ENCODE measurements at places on chromosomes 12 and 14.
A peak's percentile ranks its signal among the peaks of the same experiment; 100 is the strongest.

DNA sequence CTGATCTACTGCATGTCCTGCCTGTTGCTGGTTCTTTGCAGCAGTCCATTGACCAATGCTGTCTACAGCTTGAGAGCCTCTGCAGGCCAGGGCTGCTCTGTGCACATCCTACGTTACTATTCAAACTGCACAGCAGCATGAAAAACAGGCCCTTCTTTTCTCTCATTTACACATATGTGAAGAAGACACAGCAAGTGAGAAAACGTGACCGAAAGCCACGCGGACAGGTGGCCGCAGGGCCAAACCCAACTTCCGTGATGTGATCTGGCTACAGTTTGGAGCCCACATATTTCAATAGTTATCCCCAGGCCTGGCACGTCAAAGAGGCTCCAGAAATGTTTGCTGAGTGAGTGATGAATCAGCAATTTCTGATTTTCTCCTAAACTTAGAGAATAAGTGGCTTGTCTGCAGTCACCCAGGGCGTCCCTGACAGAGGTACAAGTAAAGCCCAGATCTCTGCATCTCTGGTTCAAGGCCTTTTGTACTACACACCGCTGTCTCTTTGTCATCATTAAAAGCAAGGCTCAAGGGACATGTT is 17.9 kb upstream of the TCL1B start:
- H3K36me3 ChIP-seq, result no peaks in the 10 kb centered on the region
- H3K4me1 ChIP-seq, result no peaks in the 10 kb centered on the region

DNA sequence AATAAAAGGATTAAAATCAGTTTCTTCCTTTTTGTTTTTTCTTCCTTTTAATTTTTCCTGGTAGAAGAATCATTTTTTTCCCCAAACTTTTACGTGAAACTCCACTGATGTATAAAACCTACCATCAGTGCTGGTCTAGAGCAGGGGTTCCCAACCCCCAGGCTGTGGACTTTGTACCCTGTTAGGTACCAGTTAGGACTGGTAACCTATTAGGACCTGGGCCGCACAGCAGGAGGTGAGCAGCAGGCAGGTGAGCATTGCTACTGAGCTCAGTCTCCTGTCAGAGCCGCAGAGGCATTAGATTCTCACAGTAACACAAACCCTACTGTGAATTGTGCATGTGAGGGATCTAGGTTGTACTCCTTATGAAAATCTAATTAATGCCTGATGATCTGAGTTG is 10.1 kb downstream of the SMCO2 start:
- no peaks in the 10 kb centered on the region for H3K27me3 ChIP-seq
- no peaks in the 10 kb centered on the region for H3K4me1 ChIP-seq
- H3K36me3 ChIP-seq, result no peaks in the 10 kb centered on the region
- H3K27ac ChIP-seq, result no peak overlapping the region

DNA sequence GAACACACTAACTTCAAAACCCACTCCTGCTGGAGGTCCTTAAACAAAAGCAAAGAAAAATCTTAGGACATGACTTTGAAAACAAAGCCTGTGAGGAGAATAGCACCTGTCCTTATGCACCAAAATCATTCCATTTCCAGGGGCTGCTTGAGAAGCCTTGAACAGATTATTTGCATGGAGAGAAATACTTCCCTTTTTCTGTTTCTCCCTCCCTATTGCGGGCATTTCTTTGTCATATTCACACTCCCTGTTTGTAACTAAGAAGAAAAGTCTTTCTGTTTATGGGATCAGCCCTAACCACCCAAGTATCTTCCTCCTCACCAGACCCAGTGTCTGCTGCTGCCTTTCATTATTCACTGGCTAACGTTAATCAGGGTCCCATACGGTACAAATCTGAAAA is 218.8 kb downstream of the DPF3 start:
- no peaks in the 10 kb centered on the region for H3K4me1 ChIP-seq
- H3K4me3 ChIP-seq, result no peak overlapping the region
- no peaks in the 10 kb centered on the region for H3K36me3 ChIP-seq

- H3K27me3 ChIP-seq, result no peaks in the 10 kb centered on the region
- H3K4me1 ChIP-seq, result no peaks in the 10 kb centered on the region
- H3K4me3 ChIP-seq, result no peak overlapping the region
Observed at GRCh38 chr14:100862277-100862676, 36.4 kb downstream of the MEG3 start.

- no peak overlapping the region for H3K27ac ChIP-seq
- no peaks in the 10 kb centered on the region for H3K36me3 ChIP-seq
- H3K4me1 ChIP-seq, result no peaks in the 10 kb centered on the region
Observed at GRCh38 chr12:1638203-1638602, 9.2 kb downstream of the WNT5B start.

DNA sequence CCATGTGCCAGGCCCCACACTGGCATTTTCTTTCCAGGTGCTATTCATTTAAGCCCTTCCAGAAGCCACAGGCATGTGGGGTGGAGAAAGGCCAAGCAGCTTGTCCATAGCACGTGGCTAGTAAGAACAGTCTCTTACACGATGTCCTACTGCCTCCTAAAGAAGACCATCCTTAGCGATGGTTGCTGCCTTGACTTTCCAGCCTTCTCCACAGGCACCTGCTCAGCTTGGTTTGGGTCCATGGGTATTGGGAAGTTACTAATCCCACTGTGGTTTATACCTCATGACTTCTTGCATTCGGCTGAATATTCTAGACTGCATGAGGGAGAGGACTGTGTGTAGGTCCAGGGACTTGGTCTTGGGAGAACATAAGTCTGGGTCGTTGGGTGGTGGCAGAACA is 49.2 kb downstream of the NINJ2 start:
- H3K4me3 ChIP-seq, result no peak overlapping the region
- peaks cover 2% of the 10 kb centered on the region for H3K4me1 ChIP-seq
- no peaks in the 10 kb centered on the region for H3K36me3 ChIP-seq
- no peaks in the 10 kb centered on the region for H3K27me3 ChIP-seq
- no peak overlapping the region for H3K27ac ChIP-seq
- DNase-seq, result no peak

DNA sequence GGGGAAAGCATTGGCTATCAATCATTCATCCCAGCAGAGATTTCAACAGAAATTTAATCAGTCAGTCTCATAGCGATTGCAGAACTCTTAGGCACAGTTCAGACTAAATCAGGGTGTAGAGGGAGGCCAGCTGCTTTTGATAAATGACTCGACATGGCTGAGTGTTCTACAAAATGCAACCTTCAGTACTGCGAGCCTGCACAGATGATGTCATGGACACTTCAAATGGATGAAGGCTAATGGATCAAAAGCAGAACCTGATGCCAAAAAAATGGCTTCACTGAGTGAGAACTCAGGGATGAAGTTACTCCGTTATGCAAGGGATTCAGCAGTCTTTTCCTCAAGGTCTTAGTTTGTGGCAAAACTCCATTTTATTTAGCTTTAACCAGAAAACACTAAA is 167.3 kb downstream of the DACT1 start:
- DNase-seq, result no peak
- H3K36me3 ChIP-seq, result no peaks in the 10 kb centered on the region

GRCh38 chr12:65296508-65297265 is 18.2 kb downstream of the MSRB3 start:
- no peaks in the 10 kb centered on the region for H3K36me3 ChIP-seq
- H3K4me3 ChIP-seq, result no peak overlapping the region
- no peaks in the 10 kb centered on the region for H3K27me3 ChIP-seq
- no peaks in the 10 kb centered on the region for H3K4me1 ChIP-seq

GRCh38 chr12:52217223-52217622 is 15.8 kb upstream of the KRT7 start:
- no peaks in the 10 kb centered on the region for H3K27me3 ChIP-seq
- H3K27ac ChIP-seq, result peak overlapping the region; percentile 71
- no peak overlapping the region for H3K4me3 ChIP-seq
- no peak for DNase-seq
- no peaks in the 10 kb centered on the region for H3K36me3 ChIP-seq
- peaks cover 42% of the 10 kb centered on the region for H3K4me1 ChIP-seq

DNA sequence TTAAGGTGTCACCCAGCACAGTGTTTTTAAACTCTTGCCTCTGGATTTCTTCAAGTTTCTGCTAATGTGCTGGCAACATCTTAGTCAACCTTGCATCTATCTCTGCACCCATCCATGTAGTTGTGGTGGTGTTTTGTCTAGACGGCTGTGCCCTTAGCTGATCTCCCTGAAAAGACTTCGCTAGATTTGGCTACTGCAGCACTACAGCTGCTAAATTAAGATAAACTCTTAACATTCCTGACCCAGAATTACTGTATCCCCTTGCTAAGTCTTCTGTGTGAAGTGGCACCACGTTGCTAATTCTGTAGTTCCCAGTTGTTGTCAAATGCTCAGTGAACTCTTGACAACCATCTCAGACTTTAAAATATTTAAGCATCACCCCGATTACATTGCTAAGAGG is 66.8 kb downstream of the SRGAP1 start:
- no peak overlapping the region for H3K4me3 ChIP-seq
- H3K4me1 ChIP-seq, result no peaks in the 10 kb centered on the region
- no peak overlapping the region for H3K27ac ChIP-seq
- no peaks in the 10 kb centered on the region for H3K27me3 ChIP-seq
- DNase-seq, result no peak
- H3K36me3 ChIP-seq, result no peaks in the 10 kb centered on the region

DNA sequence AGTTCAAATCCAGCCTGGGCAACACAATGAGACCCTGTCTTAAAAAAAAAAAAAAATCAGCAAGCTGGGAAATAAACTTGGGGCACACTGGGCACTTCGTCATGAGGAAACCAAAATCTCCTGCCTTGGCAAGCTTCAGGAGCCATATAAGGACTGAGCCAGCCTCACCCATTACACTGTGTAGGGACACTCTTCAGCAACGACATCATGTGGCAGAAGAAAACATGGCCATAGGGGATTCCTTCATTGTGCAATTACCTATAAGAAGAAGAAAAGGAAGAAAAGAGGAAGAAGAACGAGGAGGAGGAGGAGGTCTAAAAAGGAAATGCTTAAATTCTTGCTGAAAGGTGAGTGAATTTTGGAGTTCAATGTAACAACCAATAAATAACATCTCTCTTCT is 26.1 kb upstream of the IFNG start:
- no peaks in the 10 kb centered on the region for H3K4me1 ChIP-seq
- no peak overlapping the region for H3K4me3 ChIP-seq
- no peaks in the 10 kb centered on the region for H3K27me3 ChIP-seq
- no peak for DNase-seq

- no peak overlapping the region for H3K4me3 ChIP-seq
- H3K27ac ChIP-seq, result no peak overlapping the region
- no peaks in the 10 kb centered on the region for H3K27me3 ChIP-seq
- H3K36me3 ChIP-seq, result no peaks in the 10 kb centered on the region
Observed at GRCh38 chr12:103523771-103524170, 28.0 kb upstream of the C12orf42 start.

- H3K27ac ChIP-seq, result no peak overlapping the region
- no peak overlapping the region for H3K4me3 ChIP-seq
- no peaks in the 10 kb centered on the region for H3K36me3 ChIP-seq
- no peak for DNase-seq
- no peaks in the 10 kb centered on the region for H3K27me3 ChIP-seq
Observed at GRCh38 chr12:62581288-62582064, 114.8 kb downstream of the MON2 start.

GRCh38 chr14:72845683-72846082 is 48.2 kb downstream of the DPF3 start:
- no peaks in the 10 kb centered on the region for H3K36me3 ChIP-seq
- DNase-seq, result no peak
- H3K27me3 ChIP-seq, result no peaks in the 10 kb centered on the region
- no peak overlapping the region for H3K4me3 ChIP-seq
- H3K27ac ChIP-seq, result no peak overlapping the region
- H3K4me1 ChIP-seq, result no peaks in the 10 kb centered on the region

GRCh38 chr12:114698566-114699163 is 14.7 kb upstream of the TBX3 start:
- H3K4me1 ChIP-seq, result no peaks in the 10 kb centered on the region
- H3K27me3 ChIP-seq, result peaks cover 23% of the 10 kb centered on the region
- no peaks in the 10 kb centered on the region for H3K36me3 ChIP-seq

DNA sequence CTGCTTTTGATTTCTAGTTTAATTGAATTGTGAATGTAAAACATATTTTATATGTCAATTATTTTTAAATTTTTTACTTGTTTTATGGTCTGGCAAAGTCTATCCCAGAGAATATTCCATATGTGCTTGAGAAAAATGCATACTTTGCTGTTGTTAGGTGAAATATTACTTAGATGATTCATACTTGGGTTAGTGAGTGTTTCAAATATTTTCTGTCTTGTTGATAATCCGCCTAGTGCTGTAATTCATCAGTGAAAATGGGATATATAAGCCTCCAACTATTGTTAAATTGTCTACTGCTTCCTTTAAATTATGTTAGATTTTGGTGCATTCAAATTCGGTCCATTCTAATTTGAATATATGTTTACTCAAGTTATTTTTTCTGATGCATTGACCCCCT is 395.5 kb downstream of the LRFN5 start:
- H3K4me3 ChIP-seq, result no peak overlapping the region
- no peaks in the 10 kb centered on the region for H3K36me3 ChIP-seq
- H3K27ac ChIP-seq, result no peak overlapping the region
- no peak for DNase-seq
- H3K27me3 ChIP-seq, result no peaks in the 10 kb centered on the region
- no peaks in the 10 kb centered on the region for H3K4me1 ChIP-seq

DNA sequence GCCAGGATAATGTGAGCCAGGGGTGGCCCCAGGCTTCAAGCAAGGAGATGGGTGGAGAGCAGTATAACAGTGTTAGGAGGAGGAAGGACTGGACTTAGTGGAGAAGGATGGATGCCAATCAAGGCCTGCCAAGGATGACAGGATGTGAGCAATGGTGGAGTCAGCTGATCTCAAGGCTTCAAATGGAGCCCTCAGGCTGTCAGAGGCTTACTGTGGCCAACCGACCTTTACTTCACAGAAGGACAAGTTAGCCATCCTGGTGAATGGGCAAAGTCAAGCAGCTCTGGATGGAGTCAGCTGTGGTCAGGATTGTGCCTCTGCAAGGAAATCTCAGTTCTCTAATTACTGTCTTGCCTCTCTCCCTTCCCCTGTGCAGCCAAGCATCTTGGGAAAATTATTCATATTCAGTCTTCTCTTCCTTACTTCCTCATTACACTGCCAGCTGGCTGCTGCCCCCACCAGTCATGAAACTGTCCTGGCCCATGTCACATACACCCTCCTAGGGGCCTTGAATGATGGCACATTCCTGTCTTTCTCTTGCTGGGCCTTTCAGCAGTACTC is 7.6 kb upstream of the STAT6 start:
- DNase-seq, result peak; percentile 65
- H3K36me3 ChIP-seq, result no peaks in the 10 kb centered on the region
- H3K4me3 ChIP-seq, result no peak overlapping the region
- peak overlapping the region; percentile 22 for H3K27ac ChIP-seq
- no peaks in the 10 kb centered on the region for H3K4me1 ChIP-seq

GRCh38 chr14:57833323-57833722 is 32.6 kb downstream of the SLC35F4 start:
- H3K4me1 ChIP-seq, result peaks cover 21% of the 10 kb centered on the region
- H3K27ac ChIP-seq, result no peak overlapping the region
- peak; percentile 10 for DNase-seq
- H3K4me3 ChIP-seq, result no peak overlapping the region
- no peaks in the 10 kb centered on the region for H3K36me3 ChIP-seq

DNA sequence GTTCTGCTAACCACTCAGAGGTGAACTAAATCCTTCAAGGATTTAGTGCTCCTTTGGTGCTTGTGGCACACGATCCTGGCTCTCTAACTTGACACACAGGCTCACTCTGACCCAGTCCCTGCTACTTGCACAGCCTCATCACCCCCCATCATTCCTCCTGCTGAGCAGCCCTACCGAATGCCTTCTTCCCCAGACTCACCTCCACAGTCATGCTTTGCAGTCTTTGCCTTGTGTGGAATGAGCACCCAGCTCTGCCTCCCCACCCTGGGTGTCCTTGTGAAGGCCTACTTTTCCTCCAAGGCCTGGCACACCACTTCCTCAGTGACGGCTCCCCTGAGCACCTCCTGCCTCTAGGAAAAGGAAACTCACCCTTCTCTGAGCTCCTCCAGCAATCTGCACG is 7.9 kb upstream of the TINF2 start:
- no peaks in the 10 kb centered on the region for H3K4me1 ChIP-seq
- no peaks in the 10 kb centered on the region for H3K27me3 ChIP-seq
- no peak overlapping the region for H3K27ac ChIP-seq
- no peaks in the 10 kb centered on the region for H3K36me3 ChIP-seq
- DNase-seq, result no peak
- no peak overlapping the region for H3K4me3 ChIP-seq

All from ascending aorta (tissue), 2 donors.